Epithelial cell of alveolus of lung (primary cell): ENCODE measurements at places on chromosomes 16 and 17. TPM values are rescaled to one million over a fixed set of nuclear protein-coding genes. Genes with fewer than 3 reads are reported as not detected.

The NXPH3 gene
- total RNA-seq, result 0.13 and 0.88 TPM in 2 replicates

The HOXB2 gene
- total RNA-seq, result 28.7 and 38.7 TPM in 2 replicates

The APOBR gene
- not detected in 2 replicates for total RNA-seq

The PERCC1 gene
- total RNA-seq, result not detected in 2 replicates

The KRT24 gene
- total RNA-seq, result not detected in 2 replicates

The MGAT5B gene
- 0.08 and 1.0 TPM in 2 replicates for total RNA-seq

The CHAD gene
- not detected in 2 replicates for total RNA-seq

The RNF157 gene
- total RNA-seq, result 1.0 and 2.1 TPM in 2 replicates

The WFDC1 gene
- 0.13 and 9.7 TPM in 2 replicates for total RNA-seq

The PIGQ gene
- 38.7 and 40.2 TPM in 2 replicates for total RNA-seq

The CES1 gene
- 4.7 and 7.8 TPM in 2 replicates for total RNA-seq

The MRPL28 gene
- total RNA-seq, result 179 and 184 TPM in 2 replicates

The NT5M gene
- 1.3 and 1.9 TPM in 2 replicates for total RNA-seq

The ST6GALNAC2 gene
- 0.72 and 2.5 TPM in 2 replicates for total RNA-seq

The CIAO2B gene
- total RNA-seq, result 129 and 149 TPM in 2 replicates

The MYL11 gene
- total RNA-seq, result 21.2 TPM in 1 of 2 replicates, not detected in the other
